ENCODE measurements at places on chromosomes 1 and 21.

- no peak for DNase-seq
These were observed 69.0 kb downstream of the DDR2 start for GRCh38 chr1:162701286-162701685.

DNA sequence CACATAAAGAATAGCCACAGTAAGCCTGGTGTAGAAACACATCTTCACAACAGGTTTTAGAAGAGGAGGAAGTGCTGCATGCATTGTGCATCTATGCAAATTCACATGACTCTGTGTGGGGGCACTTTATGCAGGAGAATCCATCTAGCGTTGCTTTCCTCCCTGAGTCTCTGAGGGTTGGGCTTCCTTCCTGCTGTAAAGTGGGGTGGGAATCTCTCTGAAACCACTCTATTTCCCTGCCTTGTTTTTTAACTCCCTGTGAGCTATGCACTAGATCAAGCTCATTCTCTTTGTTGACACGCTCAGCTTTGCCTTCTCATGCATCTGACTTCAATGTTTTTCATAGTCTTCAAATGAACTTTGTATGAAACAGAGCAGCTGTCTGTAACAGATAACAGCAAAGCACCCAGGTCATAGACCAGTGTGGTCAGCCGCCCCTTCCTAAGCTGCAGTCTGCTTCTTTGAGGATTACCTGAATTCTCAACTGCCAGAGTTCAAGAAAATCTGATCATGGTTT lies 102.7 kb upstream of the DPH5 start:
- DNase-seq, result no peak

GRCh38 chr1:207051191-207051943 lies at the start of gene YOD1:
Gene YOD1 (minus strand): TSS chr1:207051208. CDS start chr1:207051030, 178 bp downstream.
- DNase-seq, result no peak

GRCh38 chr1:101293461-101294051 lies 56.7 kb downstream of the S1PR1 start:
- DNase-seq, result no peak

DNA sequence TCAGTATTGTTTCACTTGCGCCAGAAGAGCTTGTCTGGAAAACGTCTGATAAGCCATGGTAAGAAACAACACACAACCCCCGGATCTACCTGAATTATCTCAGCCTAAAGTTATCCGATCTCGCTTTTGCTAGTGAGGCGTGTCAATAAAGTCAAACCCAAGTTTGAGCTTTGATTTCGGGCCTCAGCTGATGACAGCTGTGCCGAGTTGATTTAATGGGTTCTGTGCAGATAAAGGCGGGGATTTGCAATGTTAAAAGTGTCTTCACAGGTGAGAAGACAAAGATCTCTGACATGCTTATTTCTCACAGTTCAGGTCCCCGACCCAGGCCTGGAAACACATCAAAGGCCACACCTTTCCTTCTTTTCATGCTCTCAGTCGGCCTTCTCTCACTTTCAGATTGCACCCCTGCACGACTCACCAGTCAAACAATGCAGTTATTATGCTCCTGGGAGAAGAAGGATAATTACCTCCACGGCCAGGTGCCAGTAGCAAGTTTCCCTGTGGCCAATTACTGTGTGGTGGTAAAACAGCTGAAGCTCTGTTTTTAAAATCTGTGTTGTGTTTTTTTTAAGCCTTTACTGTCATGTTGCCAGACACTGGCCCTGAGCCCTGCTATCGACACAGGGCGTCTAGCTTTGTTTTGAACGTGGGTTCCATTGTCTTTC lies 245.3 kb upstream of the RUNX1 start:
- no peak for DNase-seq

- DNase-seq, result no peak
These were observed 27.6 kb upstream of the MARK1 start for GRCh38 chr1:220500372-220500771.

DNA sequence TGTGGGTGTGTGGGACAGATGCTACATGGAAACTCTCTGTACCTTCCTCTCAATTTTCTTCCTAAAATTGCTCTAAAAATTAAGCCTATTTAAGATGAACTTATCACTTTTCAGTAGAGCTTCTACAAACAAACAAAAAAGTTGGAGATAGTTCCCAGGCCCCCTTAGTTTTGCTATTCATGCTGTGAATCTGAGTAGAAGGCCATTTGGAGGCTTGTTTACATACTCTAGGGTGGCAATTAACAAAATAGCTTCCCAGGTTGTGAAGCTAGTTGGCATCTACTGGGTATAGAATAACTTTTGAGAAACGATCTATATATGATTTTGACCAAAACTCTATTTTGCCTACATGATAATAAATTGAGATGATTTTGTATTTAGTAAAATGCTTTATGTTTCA lies 541.4 kb upstream of the B3GALT2 start:
- DNase-seq, result no peak

- DNase-seq, result no peak
These were observed 187.2 kb downstream of the NTNG1 start for GRCh38 chr1:107328087-107328486.

DNA sequence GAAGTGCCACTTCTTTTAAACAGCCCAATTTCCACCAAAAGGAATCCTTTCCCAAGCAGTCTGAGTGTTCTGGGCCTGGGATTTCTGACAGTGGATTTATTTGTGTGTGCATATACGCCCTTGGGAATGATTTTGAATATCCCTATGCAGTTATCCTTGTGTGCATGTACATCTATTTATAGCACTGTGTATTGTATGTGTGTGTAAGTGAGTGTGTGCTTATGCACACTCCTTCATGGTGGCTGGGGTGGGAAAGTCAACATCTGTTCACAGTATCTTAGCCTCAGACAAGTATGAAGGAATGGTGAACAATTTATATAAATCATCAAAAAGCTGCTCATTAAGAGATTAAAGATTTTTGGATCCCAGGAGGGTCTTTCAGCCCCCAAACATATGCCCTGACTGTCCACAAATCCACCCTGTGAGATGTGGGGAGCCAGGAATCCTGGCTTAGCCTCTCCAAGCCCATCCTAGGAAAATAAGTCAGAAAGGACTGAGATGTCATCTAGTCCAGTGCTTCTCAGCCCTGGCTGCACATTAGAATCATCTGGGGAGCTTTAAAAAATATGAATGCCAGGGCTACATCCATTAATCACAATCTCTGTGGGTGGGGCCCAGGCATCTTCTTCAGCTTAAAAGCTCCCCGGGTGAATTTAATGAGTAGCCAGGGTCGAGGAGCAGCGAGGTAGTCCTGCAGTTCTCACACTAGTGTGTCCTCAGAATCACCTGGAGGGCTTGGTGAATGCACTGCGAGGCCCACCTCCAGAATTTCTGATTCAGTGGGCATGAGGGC lies 101.4 kb downstream of the PLXNA2 start:
- no peak for DNase-seq

DNA sequence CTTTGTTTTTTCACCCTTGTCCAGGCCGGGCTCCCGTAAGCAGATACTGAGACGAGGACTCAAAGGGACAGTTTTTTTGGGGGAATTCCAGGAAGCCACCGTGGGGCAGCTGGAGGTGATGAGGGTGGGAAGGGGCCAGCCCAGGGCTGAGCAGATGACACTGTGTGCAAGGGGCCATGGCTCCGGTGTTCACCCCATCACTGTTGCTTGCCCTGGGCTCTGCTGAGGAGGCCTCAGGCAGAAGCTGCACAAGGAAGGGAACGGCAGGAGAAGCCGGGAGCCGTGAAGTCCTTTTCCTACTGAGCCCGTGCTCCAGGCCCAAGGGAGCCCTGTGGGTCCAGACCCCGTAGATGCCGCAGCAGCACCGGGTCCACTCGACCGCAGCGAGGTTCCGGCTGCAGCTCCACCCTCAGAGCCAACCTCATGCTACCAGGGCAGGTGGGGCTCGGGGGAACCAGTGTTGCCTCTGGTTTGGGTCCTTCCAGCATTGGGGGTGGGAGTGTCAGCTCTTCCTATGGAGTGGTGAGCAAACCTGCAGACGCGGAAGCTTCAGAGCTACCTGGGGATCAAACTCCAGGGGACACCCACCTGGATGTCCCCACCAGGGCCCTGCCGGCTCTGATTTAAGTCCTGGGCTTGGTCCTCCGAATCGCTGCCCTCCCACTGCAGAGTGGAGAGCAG lies 4.3 kb upstream of the CALML6 start:
- no peak for DNase-seq

GRCh38 chr1:168485048-168485447 lies 58.7 kb downstream of the XCL2 start:
- DNase-seq, result no peak

DNA sequence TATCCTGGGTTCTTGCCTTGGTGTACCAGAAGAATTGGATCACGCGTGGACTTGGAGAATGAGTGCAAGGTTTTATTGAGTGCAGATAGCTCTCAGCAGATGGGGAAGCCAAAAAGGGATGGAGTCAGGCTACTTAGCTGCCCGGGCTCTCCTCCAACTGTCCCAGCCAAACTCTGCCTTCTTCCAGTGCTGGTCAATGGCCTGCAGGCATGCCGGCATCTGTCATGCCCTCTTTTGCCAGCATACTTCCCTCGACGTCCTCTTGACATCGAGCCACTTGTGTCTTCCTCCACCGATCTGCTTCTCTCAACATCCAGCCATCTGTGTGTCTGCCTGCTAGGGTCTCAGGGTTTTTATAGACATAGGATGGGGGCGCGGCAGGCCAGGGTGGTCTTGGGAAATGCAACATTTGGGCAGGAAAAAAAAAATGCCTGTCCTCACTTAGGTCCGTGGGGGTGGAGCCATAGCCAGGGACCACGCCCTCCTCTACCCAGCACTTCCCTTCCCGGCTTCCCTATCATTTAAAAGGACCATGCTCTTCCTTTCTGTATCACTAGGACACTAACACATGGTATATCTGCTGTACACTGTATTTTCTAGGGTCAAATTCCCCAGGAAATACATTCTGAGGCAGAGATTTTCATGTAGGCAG lies 47.0 kb upstream of the BCAR3 start:
- no peak for DNase-seq

- no peak for DNase-seq
These were observed 60.2 kb downstream of the NDUFS5 start for GRCh38 chr1:39086386-39086785.

DNA sequence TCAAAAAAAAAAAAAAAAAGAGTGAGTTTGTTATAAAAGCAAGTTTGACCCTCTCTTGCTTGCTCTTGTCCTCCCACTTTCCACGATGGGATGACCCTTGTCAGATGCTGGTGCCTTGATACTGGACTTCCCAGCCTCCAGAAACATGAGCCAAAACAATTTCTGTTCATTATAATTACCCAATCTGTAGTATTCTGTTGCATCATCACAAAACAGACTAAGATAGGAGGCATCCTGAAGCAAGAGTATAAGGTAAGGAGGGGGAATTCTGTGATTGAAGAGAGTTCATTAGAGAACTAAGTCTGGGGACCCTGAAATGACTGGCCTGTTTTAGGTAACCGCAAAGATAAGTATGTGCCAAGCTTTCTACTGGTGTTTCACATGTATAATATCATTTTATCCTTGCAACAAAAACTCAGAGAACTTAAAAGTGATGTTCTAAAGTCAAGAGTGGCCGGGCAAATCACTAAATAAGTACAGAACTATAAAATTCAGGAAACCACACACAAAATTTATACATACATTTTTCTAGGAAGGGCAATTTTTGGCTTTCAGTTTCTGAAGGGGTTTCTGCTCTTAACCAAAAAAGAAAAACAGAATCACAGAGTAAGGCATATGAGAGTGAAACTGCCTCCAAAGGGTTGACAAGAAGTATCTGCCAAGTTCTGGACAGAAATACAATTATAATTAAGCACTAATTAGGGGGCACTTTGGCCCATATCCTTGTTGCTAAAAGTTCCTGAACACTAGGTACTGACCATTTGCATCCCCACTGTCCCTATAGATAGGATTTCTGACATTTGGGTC lies 14.0 kb downstream of the DNALI1 start:
- DNase-seq, result no peak

- no peak for DNase-seq
These were observed 77.5 kb downstream of the RPAP2 start for GRCh38 chr1:92376345-92376744.

- DNase-seq, result no peak
These were observed 3.9 kb upstream of the FAM78B start for GRCh38 chr1:166170726-166171125.

DNA sequence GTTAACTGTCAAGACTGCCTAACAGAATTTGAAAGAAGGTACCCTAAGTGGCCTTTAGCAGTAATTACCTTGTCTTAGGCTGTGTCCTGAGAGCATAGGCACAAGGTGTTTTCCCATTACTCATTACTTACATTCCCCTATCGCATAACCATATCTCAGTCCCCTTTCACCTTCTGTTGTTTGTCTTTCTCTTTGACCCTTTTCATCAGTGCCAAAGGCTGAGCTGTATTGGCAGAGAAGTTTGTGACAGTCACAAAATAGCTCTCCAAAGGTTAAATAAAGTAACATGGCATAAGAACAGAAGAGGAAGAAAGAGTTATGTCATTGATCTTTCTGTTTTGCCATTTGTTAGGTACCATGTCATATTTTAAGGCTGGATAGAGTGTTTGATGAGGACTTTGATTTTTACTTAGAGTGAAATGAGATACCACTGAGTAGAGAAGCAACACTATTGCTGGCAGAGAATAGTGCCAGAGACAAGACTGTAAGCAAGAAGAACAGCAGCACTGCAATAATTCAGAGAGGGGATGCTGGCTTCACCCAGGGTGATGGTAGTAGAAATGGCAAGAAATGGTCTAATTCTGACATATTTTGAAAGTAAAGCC lies 497.8 kb downstream of the TTLL7 start:
- no peak for DNase-seq

DNA sequence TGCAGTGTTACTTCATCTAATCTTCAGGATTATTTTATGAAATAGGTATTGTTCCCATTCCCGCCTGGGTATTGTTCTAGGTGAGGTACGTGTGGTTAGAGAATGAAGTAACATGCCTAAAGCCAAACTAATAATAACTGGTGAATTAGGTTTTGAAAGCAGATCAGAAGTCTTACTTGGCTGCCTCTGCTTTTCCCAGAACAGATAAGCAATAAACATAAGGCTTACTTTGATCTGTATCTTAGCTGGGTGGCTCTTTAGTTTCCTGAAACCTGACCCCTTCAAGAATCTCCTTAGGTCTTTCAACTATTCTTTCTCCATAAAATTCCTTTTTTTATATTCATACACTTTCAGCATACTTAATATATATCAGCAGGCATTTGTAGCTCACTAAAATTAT lies 65.3 kb downstream of the VAV3 start:
- no peak for DNase-seq

GRCh38 chr1:9870572-9870971 lies 39.5 kb downstream of the CTNNBIP1 start:
- DNase-seq, result no peak

DNA sequence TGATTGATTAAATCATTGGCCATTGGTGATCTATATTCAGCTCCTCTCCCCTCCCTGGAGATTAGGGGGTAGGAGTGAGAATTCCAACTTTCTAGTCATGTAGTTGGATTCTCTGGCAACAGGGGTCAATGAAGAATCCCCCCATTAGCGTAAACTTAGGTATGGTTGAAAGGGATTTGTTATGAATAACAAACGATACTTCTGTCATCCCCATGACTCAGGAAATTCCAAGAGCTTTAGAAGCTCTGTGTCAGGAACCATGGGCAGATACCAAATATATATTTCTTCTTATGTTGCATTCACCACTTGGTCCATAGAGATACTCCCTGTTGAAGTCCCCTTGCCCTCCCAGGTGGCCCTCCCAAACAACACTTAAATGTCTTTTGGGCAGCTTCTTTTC lies 124.5 kb downstream of the DNM3 start:
- no peak for DNase-seq
